HCEC 1CT (cell line): ENCODE measurements at places on chromosomes 2 and 18.

- no peak for DNase-seq
Observed at GRCh38 chr2:110170102-110170501, 34.7 kb downstream of the NPHP1 start.

GRCh38 chr2:106614511-106615291 is 127.5 kb downstream of the CD8B2 start:
- DNase-seq, result no peak

GRCh38 chr2:136916131-136916530 is 150.8 kb downstream of the THSD7B start:
- DNase-seq, result no peak

DNA sequence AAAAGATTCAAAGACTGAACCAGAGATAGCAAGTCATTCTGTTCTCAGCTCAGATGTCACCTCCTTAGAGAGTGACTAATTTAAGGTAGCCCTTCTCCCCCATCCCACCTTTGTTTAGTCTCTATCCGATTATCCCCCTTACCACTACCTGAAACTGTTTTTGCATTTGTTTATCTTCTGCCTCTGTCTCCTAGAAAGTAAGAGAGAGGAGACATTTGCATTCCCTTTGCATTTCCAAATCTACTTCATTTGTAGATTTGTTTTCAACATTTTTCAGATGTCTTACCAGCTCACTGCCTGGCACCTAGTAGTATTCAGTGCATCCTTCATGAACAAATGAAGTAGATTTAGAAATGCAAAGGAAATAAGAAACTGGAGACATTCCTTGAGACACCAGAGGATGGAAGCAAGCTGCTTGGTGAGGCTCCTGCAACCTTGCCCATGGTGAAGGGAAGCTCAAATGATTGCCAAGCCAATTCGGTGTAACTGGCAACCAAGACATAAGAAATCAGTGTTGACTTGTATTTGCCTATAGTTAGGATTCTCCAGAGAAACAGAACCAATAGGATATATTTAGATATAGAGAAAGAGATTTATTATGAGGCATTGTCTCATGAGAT is 385.7 kb downstream of the STK39 start:
- no peak for DNase-seq

DNA sequence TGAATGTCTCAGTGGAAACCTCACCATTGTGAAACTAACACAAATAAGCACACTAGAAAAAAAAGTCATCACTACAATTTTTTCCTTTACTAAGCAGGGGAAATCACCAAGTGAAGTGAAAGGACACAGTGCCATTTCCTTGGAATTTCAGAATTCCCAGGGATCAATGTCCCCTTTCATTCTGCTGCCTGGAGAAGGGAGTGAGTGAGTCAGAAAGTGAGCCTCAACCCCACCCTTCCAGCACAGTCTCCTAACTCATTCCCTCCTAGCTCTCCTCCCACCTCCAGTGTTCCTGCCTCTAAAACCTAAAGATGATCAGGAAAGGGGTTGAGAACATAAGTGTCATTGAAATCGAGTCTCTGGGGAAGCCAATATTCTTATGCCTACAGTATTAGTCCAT is 608.5 kb downstream of the RNF144A start:
- no peak for DNase-seq

- DNase-seq, result no peak
Observed at GRCh38 chr18:25067275-25068025, 284.5 kb downstream of the ZNF521 start.

DNA sequence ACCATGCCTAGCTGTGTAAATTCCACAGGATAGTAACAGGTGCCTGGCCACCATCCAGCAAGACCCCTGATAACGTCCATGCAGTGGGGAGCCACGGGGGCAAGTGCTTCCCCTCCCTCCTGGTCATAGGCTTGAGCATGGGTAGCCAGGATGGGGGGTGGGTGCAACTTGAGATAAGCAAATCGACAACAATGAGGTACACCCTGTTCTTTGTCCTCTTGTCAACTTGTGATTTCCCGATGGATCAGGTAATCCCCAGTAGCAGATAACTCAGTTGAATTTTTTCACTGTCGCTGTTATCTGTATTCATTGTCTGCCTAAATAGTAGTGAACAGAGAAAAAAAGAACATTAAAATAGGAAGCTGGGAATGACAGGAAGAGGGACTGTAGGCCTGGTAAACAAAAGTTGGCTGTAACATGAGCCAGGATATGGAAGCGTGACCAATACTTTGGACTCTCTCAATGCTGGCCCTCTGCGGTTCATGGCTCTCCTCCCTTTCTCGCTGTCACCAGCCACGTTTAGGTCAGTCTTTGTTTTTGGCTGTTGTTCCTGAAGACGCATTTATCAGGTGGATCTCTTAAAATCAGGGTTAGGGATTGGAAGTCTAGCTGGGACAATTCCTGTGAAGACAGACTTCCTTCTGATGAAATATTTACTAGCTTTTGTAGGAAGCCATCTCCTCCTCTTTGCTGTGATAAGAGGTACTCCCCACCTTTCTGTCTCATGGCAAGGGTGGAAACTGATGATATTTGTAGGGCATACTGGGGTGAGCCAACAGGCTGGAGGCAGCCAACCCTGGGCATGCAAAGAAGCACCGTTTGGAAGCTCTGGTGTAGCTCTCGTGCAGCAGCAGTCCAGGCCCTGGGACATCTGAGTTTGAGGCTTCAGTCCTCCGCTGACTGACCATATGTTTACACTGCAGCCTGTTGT is 42.4 kb downstream of the TCF7L1 start:
- no peak for DNase-seq
